SJSA1 (cell line): ENCODE measurements at places on chromosomes 3 and 15. TPM values are rescaled to one million over a fixed set of nuclear protein-coding genes. Genes with fewer than 3 reads are reported as not detected.

GRCh38 chr15:87877114-87877810 lies 379.3 kb downstream of the NTRK3 start:
- no peak overlapping the region for H3K27ac ChIP-seq
- H3K4me3 ChIP-seq = no peak overlapping the region
- no peaks in the 10 kb centered on the region for H3K27me3 ChIP-seq
- H3K36me3 ChIP-seq = no peaks in the 10 kb centered on the region

DNA sequence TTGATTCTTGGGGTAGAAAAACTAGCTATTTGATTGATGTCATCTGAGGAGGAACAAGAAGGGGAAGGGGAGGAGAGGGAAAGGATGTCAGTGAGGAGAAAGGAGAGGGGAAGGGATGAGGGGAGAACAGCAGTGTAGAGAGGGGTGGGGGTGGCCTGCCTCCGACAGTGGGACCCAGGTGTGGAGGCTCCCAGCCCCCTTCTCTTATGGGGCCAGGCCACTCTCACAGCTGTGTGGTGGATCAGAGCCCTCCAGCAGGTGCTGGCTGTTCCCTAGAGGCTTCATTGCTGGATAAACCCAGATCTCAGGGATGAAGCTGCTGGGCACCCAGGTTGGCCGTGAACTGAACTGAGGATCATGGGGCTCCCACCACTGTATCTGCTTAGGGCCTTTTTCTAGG lies 264.5 kb downstream of the CHST2 start:
- no peak overlapping the region for H3K27ac ChIP-seq
- DNase-seq = no peak
- no peaks in the 10 kb centered on the region for H3K27me3 ChIP-seq
- no peaks in the 10 kb centered on the region for H3K4me1 ChIP-seq
- no peaks in the 10 kb centered on the region for H3K36me3 ChIP-seq

GRCh38 chr3:58296843-58297242 lies 9.2 kb upstream of the RPP14 start:
- no peak overlapping the region for H3K27ac ChIP-seq
- H3K4me3 ChIP-seq = no peak overlapping the region
- H3K27me3 ChIP-seq = no peaks in the 10 kb centered on the region
- no peaks in the 10 kb centered on the region for H3K36me3 ChIP-seq

DNA sequence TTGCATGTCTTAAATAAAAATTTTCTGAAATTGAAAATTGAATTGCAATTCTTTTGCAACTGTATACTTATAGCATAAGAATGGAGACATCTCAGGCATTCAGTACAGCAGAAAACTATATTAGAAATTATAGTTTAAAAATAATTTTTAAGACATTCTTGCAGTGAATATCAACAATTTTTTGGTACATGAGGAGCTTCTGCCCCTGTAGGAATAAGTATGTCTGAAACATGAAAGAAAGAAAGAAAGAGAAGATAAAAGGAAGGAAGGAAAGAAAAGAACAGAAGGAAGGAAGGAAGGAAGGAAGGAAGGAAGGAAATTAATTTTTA lies 165.0 kb downstream of the GMNC start:
- H3K4me1 ChIP-seq = peaks cover 17% of the 10 kb centered on the region
- no peak overlapping the region for H3K4me3 ChIP-seq
- H3K27me3 ChIP-seq = no peaks in the 10 kb centered on the region
- DNase-seq = peak; percentile 19

- no peak overlapping the region for H3K27ac ChIP-seq
- no peaks in the 10 kb centered on the region for H3K27me3 ChIP-seq
- no peak for DNase-seq
- H3K4me1 ChIP-seq = no peaks in the 10 kb centered on the region
- no peaks in the 10 kb centered on the region for H3K36me3 ChIP-seq
- H3K4me3 ChIP-seq = no peak overlapping the region
Observed at GRCh38 chr3:111473550-111473949, 68.4 kb upstream of the CD96 start.

GRCh38 chr3:133491481-133492059 lies 81.9 kb upstream of the CDV3 start:
- no peak overlapping the region for H3K27ac ChIP-seq
- H3K36me3 ChIP-seq = no peaks in the 10 kb centered on the region
- no peak for DNase-seq
- H3K4me3 ChIP-seq = no peak overlapping the region

DNA sequence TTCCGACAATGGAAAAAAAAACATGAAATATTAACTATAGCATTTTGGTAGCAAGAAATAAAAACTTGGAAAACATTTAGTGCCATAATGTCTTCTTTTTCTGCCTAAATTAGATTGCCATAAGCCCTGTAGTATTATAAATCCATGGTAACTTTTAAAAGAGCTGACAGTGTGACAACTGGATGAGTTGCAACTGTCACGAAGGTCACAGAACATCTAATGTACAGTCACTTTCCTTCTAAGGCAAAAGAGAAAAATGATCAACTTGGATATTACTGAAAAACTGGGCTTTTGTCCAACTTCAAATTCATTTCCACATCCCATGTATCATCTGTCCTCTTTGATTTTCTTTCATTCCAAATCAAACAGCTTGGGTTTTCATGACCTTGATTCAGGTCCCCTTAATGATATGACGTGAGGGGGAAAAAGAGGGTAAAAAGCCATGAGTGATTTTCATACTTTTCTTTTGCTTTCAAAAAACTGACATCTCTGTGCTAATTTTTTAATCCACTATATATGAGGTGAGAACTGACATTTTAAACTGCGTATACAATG lies 602 bp downstream of the CPB1 start:
- no peak overlapping the region for H3K4me3 ChIP-seq
- H3K27me3 ChIP-seq = peaks cover 4% of the 10 kb centered on the region; the same call in 1 of the 2 replicates
- no peak overlapping the region for H3K27ac ChIP-seq
- no peaks in the 10 kb centered on the region for H3K36me3 ChIP-seq
- H3K4me1 ChIP-seq = no peaks in the 10 kb centered on the region
- no peak for DNase-seq

DNA sequence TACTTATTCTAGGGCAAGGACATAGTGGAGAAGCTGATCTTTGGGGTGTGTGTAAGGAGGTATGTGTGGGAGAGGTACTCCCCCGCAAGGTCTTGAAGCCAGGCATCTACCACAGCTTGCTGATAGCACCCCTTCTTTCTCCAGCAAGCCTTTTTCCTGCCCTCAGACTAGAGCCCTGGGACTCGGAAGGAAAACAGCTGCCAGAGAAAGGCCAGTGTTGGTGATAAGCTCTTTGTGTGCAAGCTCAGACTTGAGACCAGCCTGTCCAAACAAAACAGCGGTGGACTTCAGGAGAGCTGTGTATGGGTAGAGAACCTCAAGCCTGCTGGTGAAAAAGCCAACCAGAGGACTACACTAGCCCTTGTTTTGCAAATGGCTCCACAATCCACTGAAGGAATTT lies 1028.6 kb downstream of the MCTP2 start:
- no peaks in the 10 kb centered on the region for H3K27me3 ChIP-seq
- DNase-seq = no peak
- peaks cover 30% of the 10 kb centered on the region for H3K4me1 ChIP-seq
- no peaks in the 10 kb centered on the region for H3K36me3 ChIP-seq

GRCh38 chr3:64388886-64389285 lies 163.6 kb upstream of the PRICKLE2 start:
- 0 out of 2 replicates have a peak, but pooled peaks cover 4% of the 10 kb centered on the region for H3K4me1 ChIP-seq
- H3K36me3 ChIP-seq = no peaks in the 10 kb centered on the region
- H3K27ac ChIP-seq = no peak overlapping the region

GRCh38 chr3:40574661-40575060 lies 49.9 kb downstream of the ZNF621 start:
- no peaks in the 10 kb centered on the region for H3K4me1 ChIP-seq
- no peak overlapping the region for H3K27ac ChIP-seq
- H3K4me3 ChIP-seq = no peak overlapping the region
- H3K27me3 ChIP-seq = no peaks in the 10 kb centered on the region

- no peak overlapping the region for H3K4me3 ChIP-seq
- H3K36me3 ChIP-seq = no peaks in the 10 kb centered on the region
- no peak for DNase-seq
- H3K4me1 ChIP-seq = no peaks in the 10 kb centered on the region
- no peaks in the 10 kb centered on the region for H3K27me3 ChIP-seq
Observed at GRCh38 chr15:38196076-38196475, 56.6 kb upstream of the SPRED1 start.

- DNase-seq = no peak
- H3K27me3 ChIP-seq = no peaks in the 10 kb centered on the region
- no peaks in the 10 kb centered on the region for H3K36me3 ChIP-seq
- no peaks in the 10 kb centered on the region for H3K4me1 ChIP-seq
Observed at GRCh38 chr15:39443659-39444219, 137.1 kb upstream of the THBS1 start.

GRCh38 chr15:72233769-72234168 lies 2.8 kb upstream of the PKM start:
- H3K27me3 ChIP-seq = no peaks in the 10 kb centered on the region
- H3K36me3 ChIP-seq = peaks cover 21% of the 10 kb centered on the region
- no peak overlapping the region for H3K4me3 ChIP-seq
- no peak overlapping the region for H3K27ac ChIP-seq
- peaks cover 38% of the 10 kb centered on the region for H3K4me1 ChIP-seq
- DNase-seq = no peak

DNA sequence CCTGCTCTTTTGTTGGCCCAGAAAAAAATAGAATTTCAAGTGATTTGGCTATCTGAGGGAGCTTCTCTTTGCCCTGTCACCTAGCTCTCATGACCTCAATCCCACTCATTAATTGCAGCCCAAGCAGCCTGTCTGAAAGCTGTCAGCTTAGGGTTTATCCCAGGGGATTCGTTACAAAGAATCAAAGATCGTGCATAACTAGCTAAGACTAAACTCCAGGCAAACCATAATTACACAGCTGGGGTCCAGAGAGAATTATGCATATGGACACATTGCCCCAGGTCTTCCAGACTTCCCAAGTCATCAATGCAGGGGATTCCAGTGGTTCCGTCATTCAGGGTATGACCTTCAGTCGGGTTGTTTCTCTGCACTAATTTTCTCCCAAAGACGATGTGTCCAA lies 91.6 kb upstream of the CBLB start:
- no peaks in the 10 kb centered on the region for H3K36me3 ChIP-seq
- H3K27me3 ChIP-seq = no peaks in the 10 kb centered on the region
- H3K4me3 ChIP-seq = no peak overlapping the region
- DNase-seq = no peak
- H3K4me1 ChIP-seq = 0 out of 2 replicates have a peak, but pooled peaks cover 9% of the 10 kb centered on the region

DNA sequence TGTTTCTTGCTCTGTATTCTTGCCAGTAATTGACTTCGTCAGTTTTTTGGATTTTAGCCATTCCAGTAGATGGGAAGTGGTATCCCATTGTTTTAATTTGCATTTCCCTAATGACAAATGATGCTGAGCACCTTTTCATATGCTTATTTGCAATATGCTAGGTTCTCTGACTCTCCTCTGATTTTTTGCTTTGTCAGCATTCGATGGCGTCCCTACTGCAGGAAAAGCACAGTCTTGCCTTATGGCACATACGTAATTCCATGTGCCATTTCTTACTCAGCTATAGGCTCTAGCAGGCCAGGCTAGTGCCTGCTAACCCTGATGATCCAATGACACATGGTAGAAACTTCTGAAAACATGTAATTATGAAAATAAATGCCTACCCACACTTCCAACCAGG lies 239.2 kb upstream of the ATP10A start:
- H3K4me3 ChIP-seq = no peak overlapping the region
- H3K36me3 ChIP-seq = no peaks in the 10 kb centered on the region
- DNase-seq = no peak
- H3K4me1 ChIP-seq = no peaks in the 10 kb centered on the region
- no peak overlapping the region for H3K27ac ChIP-seq
- no peaks in the 10 kb centered on the region for H3K27me3 ChIP-seq

GRCh38 chr3:154180836-154181691 lies 59.9 kb downstream of the ARHGEF26 start:
- no peak for DNase-seq
- no peak overlapping the region for H3K4me3 ChIP-seq
- H3K4me1 ChIP-seq = no peaks in the 10 kb centered on the region
- H3K27me3 ChIP-seq = no peaks in the 10 kb centered on the region
- H3K36me3 ChIP-seq = no peaks in the 10 kb centered on the region

- H3K4me1 ChIP-seq = no peaks in the 10 kb centered on the region
- H3K27me3 ChIP-seq = no peaks in the 10 kb centered on the region
- H3K27ac ChIP-seq = no peak overlapping the region
- no peak for DNase-seq
Observed at GRCh38 chr3:177306252-177306651, 109.0 kb upstream of the TBL1XR1 start.

DNA sequence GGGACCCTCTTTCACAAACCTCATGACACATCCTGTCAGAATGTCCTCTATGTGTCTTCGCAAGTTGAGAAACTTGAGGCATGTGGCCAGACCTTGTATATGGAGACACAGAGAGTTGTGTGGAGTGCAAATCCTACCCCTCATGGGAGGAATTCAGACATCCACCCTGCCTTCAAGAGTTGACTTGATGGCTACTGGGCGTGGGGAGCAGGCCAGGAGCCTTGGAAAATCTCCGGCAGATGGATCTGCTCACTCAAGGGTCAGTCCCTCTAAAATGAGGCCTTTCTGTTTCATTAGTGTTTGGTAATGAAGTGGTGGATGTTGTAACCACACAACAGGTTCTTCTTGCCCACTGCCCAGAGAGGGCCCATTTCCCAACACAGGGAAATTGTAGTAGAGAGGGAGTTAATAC lies 79.0 kb downstream of the ASB7 start:
- H3K36me3 ChIP-seq = no peaks in the 10 kb centered on the region
- no peak overlapping the region for H3K27ac ChIP-seq
- H3K4me1 ChIP-seq = peaks cover 5% of the 10 kb centered on the region
- no peaks in the 10 kb centered on the region for H3K27me3 ChIP-seq

GRCh38 chr15:61243983-61244593 lies 15.0 kb upstream of the RORA start:
- H3K27ac ChIP-seq = no peak overlapping the region
- H3K4me3 ChIP-seq = no peak overlapping the region
- no peaks in the 10 kb centered on the region for H3K36me3 ChIP-seq
- no peak for DNase-seq
- H3K4me1 ChIP-seq = no peaks in the 10 kb centered on the region

GRCh38 chr3:129449279-129450115 lies 9.5 kb downstream of the IFT122 start:
- peak; percentile 29 for DNase-seq
- H3K4me3 ChIP-seq = no peak overlapping the region
- peaks cover 17% of the 10 kb centered on the region for H3K4me1 ChIP-seq
- peak overlapping the region; percentile 35; the same call in 1 of the 2 replicates for H3K27ac ChIP-seq
- H3K36me3 ChIP-seq = peaks cover 11% of the 10 kb centered on the region

- no peak overlapping the region for H3K27ac ChIP-seq
- H3K4me1 ChIP-seq = peaks cover 3% of the 10 kb centered on the region; the same call in 1 of the 2 replicates
- H3K27me3 ChIP-seq = peaks cover 17% of the 10 kb centered on the region
- H3K36me3 ChIP-seq = no peaks in the 10 kb centered on the region
- no peak for DNase-seq
Observed at GRCh38 chr3:122974764-122975162, 52.8 kb downstream of the SEMA5B start.

Gene DPPA4
- not detected in 2 replicates for total RNA-seq

Gene GDPGP1
- total RNA-seq = 2.3 and 4.3 TPM in 2 replicates

Gene ATP13A4
- not detected in 2 replicates for total RNA-seq

Gene FBXO40
- total RNA-seq = not detected in 2 replicates

Gene ISG20
- 0.50 and 1.2 TPM in 2 replicates for total RNA-seq

Gene CACNA2D3
- not detected in 2 replicates for total RNA-seq

Gene MASP1
- total RNA-seq = 2.1 and 2.3 TPM in 2 replicates

Gene FOXL2
- total RNA-seq = not detected in 2 replicates
